ENCODE measurements at places on chromosomes 1 and 21.
A peak's percentile ranks its signal among the peaks of the same experiment; 100 is the strongest.

DNA sequence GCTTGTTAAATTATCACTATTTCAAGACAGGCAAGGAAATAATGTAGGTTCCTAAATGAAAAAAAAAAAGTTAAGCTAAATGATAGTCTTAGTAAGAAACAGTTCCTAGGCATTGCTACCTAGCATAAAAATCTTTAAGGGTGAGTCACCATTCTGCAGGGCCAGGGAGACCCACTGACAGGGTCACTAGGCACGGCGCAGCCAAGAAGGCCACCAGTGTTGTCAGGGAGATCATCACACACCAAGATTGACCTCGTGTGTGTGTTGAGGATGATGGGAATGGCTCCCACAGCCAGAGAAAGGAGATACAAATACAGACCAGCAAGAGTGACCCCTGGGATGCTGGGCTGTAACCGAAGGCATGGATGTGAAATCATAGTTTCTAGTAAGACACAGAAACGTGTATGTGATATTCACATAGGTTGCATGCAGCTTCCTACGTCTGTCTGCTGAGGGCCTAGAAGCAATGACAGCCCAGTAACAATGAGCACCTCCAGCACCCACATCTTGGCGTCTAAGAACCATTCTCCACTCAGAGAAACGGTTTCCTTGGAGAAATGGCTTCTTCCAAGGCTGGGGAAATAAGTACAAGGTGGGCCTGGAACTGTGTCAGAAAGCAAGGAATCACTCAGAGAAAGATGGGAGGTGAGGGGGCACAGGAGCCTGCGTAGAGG lies 29.1 kb downstream of the RIPK4 start:
- no peak for DNase-seq

GRCh38 chr1:230376296-230376695 lies 49.8 kb downstream of the PGBD5 start:
- no peak for DNase-seq

- no peak for DNase-seq
Observed at GRCh38 chr21:18204931-18205330, 39.7 kb upstream of the CHODL start.

DNA sequence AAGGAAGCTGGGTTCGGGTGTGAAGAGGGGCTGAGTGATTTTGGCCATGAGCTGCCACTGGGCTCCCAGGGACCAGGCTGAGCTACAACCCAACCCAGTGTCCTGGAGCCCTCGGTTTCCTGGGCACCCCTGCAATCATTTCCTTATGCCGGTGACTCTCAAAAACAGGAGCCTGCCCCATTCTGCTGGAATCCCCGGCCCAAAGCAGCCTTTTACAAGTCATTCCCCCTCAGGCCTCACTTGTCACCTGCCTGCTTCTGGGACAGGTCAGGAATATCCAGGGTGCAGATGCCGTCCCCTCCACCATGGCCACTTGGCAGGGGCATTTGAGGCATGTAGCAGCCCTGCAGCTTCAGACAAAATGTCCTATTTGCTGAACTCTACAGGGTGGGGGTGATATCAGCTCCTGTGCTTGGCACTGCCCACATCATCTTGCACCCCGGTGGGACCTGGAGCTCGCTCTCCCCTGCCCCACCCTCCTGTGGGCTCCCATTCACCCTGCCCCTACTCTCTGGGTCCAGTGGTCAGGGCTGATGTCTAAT lies 30.0 kb downstream of the CDK18 start:
- DNase-seq, result no peak

- DNase-seq, result peak; percentile 86
Observed at GRCh38 chr1:225454733-225455132, 26.9 kb upstream of the LBR start.
